Activated CD4-positive, alpha-beta memory T cell treated with anti-CD3 and anti-CD28 coated beads for 36 hours (primary cell): ENCODE measurements at places on chromosomes 16 and 17. TPM values are rescaled to one million over a fixed set of nuclear protein-coding genes. Genes with fewer than 3 reads are reported as not detected.

Gene TVP23A
- not detected for total RNA-seq

Gene TNFRSF17
- not detected for total RNA-seq

Gene GJC1
- total RNA-seq = 1.9 TPM

Gene ADPRM
- 13.5 TPM for total RNA-seq

Gene TSPAN10
- total RNA-seq = 0.36 TPM

Gene CSF3
- not detected for total RNA-seq

Gene CDH13
- total RNA-seq = not detected

Gene FBXW10
- not detected for total RNA-seq

Gene CYGB
- not detected for total RNA-seq

Gene WNT3
- 0.19 TPM for total RNA-seq

Gene PRPSAP2
- total RNA-seq = 41.9 TPM

Gene TAT
- total RNA-seq = not detected

Gene MYH2
- total RNA-seq = not detected

Gene OTOP3
- total RNA-seq = not detected

Gene NPIPB9
- total RNA-seq = 0.58 TPM

Gene DYNLRB2
- total RNA-seq = not detected

Gene CDT1
- total RNA-seq = 183 TPM

Gene ATP2C2
- not detected for total RNA-seq

Gene PIMREG
- total RNA-seq = 16.7 TPM

Gene GRAPL
- 3.5 TPM for total RNA-seq

Gene SEZ6
- total RNA-seq = not detected

Gene CBX2
- 2.5 TPM for total RNA-seq

Gene SLC2A4
- 0.15 TPM for total RNA-seq

Gene ORC6
- total RNA-seq = 48.6 TPM

Gene CTU2
- total RNA-seq = 38.0 TPM

Gene FBXO39
- not detected for total RNA-seq

Gene MT1F
- 9.2 TPM for total RNA-seq
